GF-D8 (cell line): ENCODE measurements at places on chromosomes 6 and 20.

DNA sequence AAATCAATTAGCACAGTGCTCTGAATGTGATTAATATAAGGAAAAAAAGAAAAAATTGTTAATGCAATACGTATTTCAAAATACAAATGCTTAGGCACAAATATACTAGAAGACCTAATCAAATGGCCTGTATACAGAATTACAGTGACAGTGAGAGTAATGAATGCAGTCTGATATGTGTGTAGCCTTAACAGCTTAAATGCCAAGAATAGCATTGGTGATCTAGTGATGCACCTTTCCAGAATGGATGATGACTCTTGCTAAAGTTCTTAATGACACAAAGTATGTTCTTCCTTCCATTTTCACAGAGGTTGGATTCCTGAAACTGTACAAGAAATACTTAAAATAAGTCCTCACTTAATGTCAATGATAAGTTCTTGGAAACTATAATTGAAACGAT, 131.0 kb downstream of the CDKAL1 start:
- DNase-seq, result no peak

- no peak for DNase-seq
Measured at GRCh38 chr20:46756419-46756818, 47.0 kb downstream of the SLC2A10 start.

GRCh38 chr20:59010995-59011873, 4.2 kb upstream of the CTSZ start:
- no peak for DNase-seq

DNA sequence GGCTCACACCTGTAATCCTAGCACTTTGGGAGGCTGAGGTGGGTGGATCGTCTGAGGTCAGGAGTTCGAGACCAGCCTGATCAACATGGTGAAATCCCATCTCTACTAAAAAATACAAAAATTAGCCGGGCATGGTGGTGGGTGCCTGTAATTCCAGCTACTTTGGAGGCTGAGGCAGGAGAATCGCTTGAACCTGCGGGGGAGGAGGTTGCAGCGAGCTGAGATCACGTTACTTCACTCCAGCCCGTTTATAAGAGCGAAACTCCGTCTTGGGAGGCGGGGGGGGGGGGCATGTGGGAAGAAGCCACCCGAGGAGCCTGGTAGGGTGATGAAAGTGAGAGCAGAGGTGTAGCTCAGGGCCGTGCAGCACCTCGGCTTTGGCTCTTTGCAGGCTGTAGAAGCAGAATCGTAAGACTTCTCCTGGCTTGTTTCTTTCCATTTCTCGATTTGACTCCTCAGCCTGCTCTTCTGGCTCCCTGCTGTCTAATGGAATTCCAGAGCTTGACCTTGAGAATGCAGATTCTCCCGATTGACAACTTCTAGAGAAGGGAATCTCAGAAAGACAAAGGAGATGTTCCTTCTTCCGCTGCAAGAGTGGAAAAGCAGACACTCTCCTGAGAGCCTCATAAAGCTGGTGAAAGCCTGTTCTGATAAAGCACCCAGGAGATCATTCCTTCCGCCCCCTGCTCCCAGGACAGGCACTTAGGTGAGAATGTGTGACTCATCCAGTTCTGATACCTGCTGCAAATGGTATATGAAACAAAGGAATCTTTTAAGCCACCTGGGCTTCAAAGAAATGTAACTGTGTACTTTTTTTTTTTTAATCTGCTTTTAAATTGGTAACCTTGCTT, 26.0 kb upstream of the PPP1R16B start:
- DNase-seq, result no peak

DNA sequence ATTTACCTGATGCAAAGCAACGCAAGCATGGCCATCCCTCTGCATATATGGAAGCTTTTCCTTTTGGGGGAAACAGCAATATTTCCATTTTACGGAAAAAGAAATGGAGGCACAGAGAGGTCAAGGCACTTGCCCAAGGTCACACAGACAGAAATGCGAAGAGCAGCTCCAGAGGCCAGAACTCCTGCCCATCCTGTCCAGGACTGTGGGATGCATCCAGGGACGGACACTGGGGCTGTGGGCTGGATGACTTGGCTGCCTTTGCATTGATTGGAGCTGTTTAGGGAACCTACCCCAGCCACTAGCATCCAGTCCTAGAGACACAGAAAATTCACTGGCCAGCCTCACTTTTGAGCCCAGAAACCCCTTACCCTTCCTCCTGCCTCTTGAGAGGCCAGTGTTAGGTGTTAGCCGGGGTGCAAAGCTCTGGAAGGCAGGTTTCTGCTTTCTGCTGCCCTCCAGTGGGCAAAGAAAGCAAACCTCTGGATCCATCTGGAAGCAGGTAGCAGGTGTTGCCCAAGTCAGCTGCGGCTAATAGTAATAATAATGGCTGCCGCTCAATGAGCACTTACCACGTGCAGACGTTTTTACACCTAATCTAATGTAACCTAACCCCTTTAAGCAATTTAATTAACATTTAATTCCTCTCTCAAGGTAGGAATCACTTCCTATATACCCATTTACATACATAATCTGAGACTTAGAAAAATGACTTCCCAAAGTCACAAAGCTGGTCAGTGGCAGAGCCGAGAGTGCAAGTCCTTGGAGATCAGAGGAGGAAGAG, 31.7 kb upstream of the CCN5 start:
- no peak for DNase-seq

- DNase-seq, result no peak
Measured at GRCh38 chr6:75267461-75267860, 17.1 kb downstream of the TMEM30A start.

DNA sequence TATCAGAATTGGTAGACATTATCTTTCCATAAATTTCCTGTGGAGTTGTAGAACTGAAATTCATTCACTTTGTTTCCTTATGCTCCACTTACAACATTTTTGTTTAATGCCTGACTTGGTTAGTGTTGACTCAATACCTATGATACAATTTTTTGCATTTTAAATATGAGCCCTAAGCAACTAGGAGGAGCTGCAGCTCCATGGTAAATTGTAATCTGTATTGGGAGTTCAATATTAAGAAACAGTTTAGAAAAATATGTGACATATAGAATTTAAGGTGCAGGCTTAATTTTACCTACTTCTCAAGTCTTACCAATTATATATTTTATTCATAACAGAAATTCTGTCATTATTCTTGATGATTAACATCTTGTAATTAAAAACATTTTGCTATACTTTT, 868.3 kb downstream of the EYS start:
- DNase-seq, result no peak

GRCh38 chr20:40997116-40997515, 31.5 kb upstream of the TOP1 start:
- no peak for DNase-seq

DNA sequence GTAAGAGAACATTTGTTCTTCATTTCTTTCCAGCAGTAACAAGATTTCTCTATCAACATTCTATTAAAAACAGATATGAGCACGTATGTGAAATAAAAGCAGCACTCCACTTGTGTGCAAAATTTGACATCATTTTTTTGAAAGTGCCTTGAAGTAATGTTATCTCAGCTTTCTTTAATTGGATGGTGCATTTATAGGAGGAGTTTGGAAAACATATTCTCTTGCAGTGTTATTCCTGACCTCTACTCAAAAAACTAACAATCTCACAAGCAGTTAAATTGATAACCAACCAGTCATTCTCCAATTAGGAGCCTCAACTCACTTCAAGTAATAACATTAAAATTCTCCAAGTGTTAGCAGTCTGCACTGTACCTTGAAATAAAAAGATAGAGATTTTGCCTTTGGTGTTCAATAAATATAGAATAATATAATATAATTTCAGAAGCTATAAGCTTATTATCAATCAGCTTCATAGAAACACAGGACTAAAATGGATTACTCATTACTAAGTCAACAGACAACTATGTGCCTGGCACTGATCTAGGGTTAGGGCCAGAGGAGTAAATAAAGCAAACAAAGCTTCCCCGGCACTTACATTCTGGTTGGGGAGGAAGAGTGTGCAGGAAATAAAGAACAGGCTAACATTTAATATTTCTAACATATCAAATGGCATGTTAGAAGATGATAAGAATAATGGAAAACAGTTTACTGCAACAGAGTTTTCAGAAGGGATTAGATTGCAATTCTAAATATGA, 149.0 kb upstream of the SGK1 start:
- DNase-seq, result no peak

DNA sequence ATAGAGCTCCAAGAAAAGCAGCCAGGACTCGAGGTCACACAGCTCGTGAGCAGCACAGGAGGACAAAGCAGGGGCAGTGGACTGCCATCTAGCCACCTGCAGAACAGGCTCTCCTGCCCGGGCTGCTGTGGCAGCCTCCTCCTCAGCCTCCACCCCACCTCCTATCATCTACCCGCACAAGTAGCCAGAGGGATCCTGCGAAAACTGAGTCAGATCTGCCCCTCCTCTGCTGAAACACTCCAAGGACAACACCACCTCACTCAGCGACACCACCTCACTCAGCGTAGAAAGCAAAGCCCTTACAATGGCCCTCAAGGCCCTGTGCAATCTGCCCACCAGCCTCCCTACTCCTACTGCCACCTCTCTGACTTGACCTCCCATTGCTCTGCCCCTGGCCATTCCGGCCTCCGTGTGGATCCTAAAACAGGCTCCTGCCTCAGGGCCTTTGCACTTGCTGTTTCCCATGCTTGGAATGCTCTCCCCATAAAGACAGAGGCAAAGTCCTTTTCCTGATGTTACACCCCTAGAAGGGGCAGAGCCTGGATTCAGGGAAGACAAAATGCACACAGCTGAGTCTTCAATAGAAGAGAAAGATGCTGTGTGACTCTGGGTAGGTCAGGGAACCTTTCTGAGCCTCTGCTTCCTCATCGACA, 19.3 kb downstream of the PREX1 start:
- no peak for DNase-seq

DNA sequence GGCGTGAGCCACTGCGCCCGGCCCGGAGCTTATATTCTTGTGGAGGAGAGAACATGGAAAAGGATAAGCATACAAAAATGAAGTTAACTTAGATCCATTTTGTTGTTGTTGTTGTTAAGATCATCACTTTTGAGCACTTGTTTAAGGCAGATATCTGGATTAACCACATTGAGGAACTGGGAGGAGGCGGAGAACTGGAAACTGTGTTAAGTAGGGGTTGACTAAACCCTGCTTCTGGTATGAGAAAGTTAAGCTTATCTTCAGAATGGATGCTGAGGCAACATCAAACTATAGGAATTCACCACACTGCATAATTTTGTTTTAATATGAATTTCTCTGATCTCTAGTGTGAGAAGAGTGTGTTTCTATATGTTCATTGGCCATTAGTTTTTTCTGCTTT, 57.6 kb downstream of the GCNT2 start:
- DNase-seq, result no peak

DNA sequence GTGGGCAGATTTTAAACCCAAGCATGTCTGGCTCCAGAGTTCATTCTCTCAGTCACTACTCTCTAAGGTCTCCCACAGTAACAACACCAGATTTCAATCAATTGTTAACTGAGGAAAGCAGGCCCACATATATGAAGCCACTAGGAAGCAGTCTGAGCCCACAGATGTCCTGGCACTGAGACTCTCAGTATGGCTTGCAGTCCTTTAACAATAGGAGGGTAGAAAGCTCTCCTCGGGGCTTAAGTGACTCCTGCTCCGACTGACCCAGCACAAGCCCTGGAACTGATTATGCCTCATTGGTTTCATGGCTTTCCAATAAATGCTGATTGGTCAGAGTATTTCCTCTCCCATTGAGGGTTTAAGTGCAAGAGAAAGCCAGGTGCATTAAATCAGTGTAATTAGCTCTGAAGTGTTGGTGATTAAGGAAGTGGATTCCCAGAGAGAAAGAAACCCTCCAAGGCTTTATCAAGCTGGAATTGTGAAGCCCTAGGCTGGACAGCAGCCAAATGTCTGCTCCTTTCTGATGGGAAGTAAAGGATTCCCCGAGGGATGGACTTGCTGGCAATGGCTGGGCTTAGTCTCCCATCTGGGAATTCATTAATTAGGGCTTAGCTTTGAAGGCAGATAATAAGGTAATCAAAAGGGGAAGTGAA, 76.6 kb upstream of the PROKR2 start:
- no peak for DNase-seq

DNA sequence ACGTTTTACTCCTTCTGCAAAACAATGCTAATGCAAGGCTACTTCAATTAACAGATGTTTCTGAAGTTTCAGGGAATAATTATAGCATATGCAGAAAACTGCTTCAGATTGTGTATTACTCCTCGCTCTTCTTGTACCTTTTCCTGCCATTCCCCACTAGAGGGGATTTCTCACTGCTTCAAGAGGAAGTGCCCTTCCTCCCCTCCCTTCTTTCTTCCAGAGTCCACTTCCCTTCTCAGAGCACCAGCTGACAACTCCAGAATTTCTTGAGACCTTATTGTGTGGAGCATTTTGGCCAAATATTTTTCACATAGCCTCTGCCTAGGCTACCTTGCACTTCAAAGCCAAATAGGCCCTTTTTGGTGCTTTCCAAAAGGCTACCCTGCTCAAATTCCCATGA, 12.7 kb upstream of the MCUR1 start:
- DNase-seq, result no peak

DNA sequence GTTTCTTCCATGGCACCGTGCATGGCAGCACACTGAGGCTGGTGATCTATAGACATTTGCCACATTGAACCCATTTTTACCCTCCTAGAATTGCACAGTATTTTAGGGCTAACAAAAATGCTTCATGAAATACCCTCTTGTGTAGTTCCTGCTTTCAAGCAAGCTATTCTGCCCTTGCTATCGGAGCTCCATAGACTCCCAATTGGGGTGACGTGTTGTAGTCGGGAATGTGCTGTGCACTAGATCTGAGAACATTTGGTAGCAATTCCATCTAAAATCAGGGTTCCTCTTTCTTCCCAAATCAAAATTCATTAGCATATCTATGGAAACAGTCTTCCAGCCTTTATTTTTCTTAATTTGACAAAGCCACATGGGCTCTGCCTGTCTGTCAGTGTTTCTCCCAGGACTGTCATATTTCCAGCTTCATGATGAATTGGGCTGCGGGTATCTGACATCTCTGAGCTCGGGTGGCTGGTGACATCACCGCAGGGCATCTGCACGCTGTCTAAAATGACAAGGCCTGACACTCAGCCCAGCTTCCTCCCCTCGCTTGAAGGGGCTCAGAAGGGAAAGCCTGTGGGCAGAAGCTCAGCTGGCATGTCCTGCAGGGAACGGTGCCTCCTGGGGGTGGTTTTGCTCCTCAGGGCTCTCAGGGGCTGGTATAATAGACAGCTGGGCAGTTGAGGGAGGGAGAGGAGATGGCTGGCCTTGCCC, 406.4 kb downstream of the QKI start:
- DNase-seq, result no peak
